ENCODE measurements at places on chromosomes 4 and X.

- DNase-seq: no peak
Measured at GRCh38 chr4:104630272-104630671, 135.6 kb upstream of the CXXC4 start.

DNA sequence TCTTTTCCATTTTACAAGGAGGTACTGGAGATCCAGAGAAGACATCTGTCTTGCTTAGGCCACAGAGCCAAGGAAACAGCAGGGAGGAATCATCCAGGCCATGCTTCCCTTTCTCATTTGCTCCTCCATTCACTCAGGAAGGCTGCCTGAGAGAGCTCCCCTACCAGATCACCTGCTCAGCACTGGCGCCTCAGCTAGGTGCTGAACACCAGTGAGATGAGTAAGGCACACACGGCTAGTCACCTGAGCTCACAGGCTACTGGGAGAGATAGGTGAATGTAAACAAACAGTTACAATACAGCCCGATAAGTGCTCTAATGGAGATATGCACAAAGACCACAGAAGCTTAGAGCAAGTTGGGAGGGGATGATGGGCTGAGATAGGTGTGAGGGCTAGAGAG, 149.8 kb upstream of the ARHGEF9 start:
- DNase-seq: no peak

DNA sequence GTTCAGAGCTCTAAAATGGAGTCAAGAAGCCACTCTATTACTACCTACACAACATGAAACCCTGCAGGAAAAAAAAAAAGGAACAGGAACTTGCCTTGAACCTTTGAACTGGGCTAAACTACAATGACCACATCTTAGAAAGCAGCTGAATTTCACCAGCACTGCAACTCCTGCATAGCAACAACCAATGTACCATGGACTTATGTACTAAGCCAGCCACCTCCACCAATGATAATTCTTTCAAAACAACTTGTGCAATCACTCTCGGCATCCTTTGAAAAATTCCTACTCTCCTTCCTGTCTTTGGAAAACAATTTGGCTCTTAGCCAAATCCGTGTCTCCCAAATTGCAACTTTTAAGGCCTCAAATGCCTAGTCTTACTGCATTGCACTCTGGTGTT, 26.8 kb upstream of the FMR1 start:
- no peak for DNase-seq

DNA sequence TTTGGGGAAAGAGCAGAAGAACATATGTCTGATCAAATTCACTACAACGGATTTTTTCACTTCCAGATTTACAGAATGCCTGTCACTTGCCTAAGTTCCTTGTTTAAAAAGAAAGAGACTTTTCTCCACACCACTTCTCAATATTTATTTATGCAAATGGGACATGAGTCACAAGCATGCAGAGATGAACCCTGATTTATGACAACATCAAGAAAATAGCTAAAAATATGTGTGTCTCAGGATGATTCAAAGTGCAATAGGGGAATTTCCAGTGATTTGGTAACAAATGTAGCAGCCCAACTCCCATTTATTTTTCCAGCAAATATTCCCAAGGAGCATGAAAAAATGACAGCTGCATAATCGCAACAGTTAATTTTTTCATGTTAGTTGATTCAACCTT, 180.4 kb upstream of the FAT1 start:
- DNase-seq: no peak

Measured in GM19239 (cell line).